GM18507 (cell line): ENCODE measurements at places on chromosomes 1 and 21.

DNA sequence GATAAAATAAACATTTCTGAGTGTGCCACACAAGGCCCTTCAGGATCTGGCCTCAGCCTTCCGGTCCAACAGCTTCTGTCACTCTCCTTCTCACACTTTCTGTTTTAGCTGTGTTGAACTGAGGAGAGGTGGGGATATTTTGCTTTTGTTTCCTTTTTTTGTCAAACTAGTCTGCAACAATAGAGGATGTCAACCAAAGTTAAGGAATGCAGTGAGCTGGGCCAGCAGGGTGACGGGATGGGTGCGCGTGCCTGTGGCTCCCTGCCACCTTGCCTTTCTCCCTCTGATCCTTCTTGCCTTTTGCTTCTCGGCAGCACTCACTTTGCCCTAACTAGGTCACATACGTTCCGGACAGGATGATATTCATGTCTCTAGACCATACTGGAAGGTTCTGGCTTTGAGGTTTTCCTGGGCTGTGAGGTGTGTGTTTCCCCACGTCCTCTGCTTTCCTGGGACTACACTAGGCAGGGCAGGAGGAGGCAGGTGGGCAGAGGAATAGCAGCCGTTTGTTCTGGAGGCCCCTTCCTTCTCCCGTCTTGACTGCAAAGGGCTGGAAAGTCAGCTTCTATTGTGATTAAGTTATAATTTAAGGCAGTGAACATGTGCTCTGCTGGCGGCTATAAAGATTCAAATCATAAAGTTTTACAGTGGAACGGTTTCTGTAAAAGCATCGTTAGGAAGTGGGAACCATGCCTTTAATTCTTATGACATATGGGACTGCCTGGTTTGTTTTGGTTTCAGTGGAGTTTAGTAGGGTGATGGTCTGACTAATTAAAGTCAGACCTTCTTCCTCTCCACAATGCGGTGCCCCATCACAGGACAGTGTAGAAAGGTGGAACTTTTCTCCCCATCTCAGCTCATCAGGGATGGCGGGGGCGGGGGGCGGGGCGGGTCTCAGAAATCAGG lies 67.8 kb downstream of the RNF220 start:
- DNase-seq, result no peak

GRCh38 chr1:52056937-52057231 lies 789 bp downstream of the BTF3L4 start:
- peak; percentile 30 for DNase-seq

GRCh38 chr21:16280686-16281091 lies 550.9 kb downstream of the USP25 start:
- DNase-seq, result no peak

DNA sequence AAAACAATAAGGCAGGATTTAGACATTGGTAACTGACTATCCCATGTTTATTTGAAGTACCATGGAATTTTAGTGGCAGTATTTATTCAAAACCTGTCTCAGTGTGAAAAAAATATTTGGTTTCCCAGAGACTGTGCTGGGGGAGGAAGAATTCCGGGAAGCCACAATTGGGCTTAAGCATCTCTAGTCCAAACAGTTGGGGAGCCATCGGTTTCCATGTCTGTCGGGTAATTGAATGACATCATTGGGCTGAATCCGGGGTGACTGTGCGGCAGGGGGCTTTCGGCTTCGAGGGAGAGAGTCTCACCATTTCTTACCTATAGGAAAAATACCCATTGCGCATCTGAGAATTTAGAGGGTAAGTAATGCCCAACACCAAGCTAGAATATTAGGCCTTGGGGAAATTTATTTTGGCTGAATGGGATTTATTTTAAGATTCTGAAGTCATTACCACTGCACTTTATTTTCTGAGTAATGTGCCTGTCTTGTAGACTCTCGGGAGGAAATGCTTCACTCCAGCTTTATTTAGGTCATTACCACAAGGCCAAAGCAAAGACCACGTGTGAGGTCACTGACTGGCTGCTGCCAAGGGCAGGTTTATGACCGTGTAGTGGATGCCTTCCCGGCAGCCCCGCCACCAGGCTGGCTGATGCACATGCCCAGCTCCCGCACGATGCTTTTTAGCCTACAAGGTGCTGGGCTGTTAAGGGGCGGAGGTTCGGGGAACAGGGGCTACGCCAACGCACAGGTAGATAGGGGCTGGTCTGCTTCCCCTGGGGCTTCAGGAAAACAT lies 23.1 kb upstream of the UMODL1 start:
- no peak for DNase-seq

- DNase-seq, result no peak
Measured at GRCh38 chr1:159554261-159554660, 18.5 kb upstream of the OR10J5 start.

GRCh38 chr1:23904748-23905357 lies 8.3 kb downstream of the CNR2 start:
- no peak for DNase-seq

- DNase-seq, result no peak
Measured at GRCh38 chr1:205597691-205598314, 34.0 kb downstream of the ELK4 start.
